ENCODE measurements at places on chromosomes 1 and 21.

GRCh38 chr1:53153752-53154151 lies 11.3 kb upstream of the SLC1A7 start:
- no peak for DNase-seq

DNA sequence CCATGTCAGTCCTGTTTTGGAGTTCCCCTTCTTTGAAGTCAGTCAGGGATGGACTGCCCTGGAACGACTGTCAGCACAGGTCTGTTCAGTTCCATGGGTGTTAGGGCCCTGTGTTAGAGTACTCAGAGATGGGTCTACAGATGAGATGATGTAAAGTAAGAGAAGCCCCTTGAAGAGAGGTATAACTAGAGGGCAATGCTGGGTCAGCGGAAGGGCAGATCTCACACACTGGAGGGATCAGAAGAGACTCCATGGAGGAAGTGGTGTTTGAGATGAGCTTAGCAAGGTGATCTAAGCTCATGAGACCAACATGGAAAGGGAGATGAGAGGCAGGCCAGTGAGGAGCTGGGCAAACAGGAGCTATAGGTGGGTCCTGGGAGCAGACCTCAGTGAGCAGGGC lies 7.6 kb downstream of the PPFIA4 start:
- DNase-seq: no peak

DNA sequence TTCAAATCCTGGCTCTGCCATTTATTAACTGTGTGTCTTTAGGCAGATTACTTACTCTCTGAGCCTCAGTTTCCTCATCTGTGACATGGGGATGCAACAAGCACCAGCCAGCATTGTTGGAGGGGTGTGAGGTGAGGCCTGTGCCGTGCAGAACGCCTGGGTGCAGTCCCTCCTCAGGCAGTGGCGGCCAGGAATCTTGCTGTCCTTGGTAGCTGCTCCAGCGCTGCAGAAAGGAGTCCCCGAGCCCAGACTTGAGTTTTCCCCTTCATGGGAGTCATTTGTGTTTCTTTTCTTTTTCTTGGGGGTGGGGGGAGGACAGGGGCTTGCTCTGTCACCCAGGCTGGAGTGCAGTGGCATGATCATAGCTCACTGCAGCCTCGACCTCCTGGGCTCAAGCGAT lies 46.6 kb downstream of the DISP3 start:
- no peak for DNase-seq

DNA sequence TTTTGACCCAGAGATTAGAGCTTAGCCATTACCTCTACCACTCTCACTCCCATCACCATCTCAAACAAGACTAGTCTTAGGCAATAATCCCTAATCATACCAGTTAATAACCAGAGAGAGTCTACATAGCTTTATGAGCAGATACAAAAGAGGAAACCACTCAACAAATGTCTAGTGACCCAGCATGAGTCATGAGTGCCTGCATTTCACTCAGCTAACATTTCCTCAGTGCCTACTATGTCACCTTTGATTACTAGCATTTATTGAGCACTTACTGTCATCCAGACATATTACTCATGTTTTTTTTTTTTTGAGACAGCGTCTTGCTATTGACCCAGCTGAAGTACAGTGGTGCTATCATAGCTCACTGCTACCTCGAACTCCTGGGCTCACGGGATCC lies 35.9 kb upstream of the GALNT2 start:
- DNase-seq: no peak

DNA sequence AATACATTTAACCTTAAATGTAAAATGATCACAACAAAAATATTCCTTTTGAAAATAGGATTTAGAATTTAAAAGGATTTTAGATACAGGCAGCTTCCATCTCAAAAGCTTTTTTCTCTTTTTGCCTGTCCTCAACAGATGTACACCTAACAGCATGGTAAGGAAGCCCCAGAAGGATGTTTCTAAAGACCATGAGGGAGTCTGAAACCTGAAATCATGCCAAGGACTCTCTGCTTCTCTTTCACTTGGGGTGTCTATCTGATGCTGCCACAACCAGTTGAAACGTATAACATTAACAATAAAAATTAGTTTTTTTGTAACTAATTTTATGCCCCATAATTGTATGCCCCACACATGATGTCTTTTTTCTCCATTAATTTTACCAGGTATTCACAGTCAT lies 5.4 kb upstream of the ZNF281 start:
- no peak for DNase-seq

DNA sequence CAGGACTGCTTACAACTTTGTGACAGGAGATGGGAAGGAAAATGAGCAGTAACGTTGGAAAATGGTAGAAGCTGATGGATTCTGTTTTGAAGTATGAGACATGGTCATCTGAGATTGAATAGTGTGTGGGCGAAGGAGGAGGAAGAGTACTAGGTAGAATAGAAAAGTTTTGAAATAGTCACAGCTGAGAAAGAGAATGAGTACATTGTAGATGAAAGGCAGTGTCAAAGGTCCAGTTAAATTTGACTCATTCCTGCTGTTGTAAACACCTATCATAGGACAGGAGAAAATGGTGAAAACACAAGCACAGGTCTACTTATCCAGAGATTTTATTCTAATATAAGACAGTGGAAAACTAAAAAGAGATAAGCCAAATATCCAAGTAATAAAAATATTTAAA lies 56.8 kb upstream of the CFHR3 start:
- DNase-seq: no peak

DNA sequence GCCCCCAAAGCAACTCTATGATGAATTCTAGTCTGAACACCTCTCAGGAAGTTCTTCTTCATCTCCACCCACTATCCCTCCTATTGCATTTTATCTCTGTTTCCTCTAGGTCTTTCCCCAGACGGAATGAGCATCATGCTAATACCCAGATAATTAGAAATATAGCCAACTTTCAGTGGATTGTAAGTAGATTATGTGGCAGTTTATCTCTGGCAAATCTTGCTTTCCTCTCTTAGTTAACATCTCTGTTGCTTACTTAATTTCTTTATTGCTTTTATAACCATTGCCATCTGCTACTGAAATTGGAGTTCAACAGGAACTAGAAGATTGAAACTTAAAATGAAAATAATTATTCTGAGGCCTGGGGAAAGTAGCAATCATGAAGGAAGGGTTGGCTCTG lies 378.6 kb downstream of the RPS6KC1 start:
- DNase-seq: no peak

GRCh38 chr21:35197992-35198431 lies 148.9 kb upstream of the RUNX1 start:
- DNase-seq: no peak

DNA sequence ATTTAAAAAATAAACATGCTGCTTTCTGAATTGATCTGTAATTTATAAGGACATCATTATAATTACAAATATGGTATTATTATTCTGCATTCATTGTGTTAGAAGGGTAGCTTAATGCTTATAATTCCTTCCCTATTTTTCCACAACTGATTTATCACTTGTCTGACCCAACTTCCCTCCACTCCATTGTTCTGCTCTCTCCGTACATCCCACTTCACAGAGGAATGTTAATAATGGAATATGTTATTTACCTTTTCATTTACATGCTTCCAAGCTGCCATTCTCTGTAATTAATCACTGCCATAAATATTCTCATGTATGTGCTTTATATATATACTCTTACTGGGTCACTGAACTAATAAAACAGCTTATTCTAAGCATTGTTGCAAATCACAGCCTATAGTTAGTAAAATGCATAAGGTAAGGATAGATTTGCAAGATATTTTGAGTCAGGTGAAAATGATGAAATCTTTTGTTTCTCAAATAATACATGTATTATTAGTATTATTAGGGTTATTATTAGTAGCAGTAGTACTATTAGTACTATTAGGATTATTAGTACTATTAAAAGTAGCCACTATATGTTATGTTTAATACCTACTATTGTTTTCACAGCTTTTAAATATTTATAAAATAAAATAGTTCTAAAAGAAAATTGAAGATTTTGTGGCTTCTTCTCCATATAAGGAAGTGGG lies 70.6 kb upstream of the NEK7 start:
- no peak for DNase-seq

DNA sequence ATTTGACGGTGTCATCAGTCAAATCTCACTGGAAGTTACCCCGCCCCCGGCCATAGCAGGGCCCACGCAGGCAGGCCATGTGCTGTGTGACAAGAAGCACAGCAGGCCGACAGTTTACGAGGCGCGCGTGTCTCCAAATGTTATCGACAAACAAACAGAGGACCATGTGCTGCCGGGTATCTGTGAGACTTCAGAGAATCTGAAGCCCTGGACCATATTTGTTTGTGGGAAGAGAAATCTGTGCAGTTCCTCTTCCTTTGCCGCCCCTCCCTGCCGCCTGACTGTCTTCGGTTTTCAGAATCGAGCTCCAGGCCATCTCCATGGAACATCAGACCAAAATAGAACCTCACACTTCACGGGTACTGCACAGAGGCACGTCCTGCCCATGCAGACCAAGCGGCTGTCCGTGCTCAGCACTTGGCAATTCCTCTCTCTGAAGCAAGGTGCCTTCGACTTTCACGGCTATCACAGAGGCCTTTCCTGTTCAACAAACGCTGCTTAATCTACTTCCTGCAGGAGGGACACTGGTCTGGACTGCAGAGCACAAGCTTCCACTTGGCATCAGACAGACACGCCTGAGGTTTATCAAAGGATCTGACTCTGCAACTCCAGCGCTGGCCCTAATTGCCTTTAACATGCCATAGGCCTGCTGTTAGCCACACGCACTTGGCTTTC lies 135.7 kb upstream of the KRTAP19-8 start:
- peak; percentile 61 for DNase-seq

DNA sequence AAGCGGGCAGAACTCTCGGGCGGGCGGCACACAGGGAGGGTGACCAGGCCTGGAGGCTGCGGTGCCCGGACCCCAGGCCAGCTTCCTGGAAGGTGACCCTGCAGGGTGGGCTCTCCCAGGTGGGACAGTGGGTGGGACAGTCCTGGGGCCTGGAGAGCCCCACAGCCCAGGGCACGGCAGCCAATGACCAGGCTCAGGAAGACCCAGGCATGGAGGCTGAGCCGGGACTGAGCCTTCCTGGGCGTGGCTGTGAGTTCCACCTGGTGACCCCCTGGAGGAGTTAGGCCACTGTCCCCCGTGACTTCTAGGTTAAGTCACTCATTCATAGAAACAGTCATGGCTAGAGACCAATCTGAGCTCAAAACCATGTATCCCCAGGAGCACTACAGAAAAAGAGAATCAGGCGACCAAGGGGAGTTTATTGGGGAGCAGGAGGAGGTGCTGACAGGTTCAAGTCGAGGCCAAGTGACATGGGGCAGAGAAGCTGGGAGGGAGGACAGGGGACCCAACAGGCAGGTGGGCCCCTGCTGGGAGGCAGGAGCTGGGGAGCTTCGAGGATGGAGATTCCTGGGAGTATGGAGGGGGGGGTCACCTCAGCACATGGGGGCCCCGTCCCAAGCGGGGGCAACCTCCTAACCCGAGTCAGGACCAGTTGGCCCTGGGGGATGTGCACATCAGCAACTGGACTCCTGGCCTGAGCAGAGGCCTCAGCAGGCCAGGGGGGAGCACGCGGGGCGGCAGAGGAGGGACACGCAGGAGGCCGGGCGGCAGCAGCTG lies 1.2 kb downstream of the KRTAP10-5 start:
- DNase-seq: no peak

DNA sequence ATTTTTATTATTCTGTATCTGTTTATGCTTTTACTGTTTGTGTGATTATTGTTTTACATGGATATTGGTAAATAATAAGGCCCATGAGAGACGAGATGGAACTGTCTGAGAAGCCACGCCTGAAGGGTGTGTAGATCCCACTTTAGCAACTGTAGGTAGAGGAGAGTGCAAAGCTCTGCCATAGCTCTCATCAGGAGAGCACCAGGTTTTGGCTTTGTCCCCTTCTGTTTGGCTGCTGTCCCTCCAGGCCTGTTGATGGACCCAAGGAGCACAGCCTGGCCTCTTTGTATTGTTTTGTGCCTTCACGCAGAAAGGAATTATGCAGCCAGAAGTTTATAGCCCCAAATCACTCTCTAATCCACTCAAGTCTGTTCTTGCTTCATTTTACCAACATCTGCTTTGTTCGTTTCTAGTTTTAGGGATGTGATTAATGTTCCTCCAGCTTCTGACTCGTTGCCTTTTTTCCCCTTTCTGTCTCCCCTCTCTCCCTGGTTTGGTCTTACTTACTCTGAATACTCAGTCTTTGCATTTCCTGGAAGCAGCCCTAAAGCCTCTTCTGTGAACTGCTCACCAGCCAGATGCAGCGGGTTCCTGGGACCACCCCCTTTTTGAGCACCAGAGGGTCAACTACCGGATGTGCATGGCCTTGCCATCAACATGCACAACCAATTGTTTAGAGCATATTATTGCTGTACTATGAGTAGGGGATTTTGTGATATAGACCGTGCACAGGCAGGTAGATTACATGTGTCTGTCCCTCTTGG lies 127.3 kb downstream of the HHAT start:
- no peak for DNase-seq

DNA sequence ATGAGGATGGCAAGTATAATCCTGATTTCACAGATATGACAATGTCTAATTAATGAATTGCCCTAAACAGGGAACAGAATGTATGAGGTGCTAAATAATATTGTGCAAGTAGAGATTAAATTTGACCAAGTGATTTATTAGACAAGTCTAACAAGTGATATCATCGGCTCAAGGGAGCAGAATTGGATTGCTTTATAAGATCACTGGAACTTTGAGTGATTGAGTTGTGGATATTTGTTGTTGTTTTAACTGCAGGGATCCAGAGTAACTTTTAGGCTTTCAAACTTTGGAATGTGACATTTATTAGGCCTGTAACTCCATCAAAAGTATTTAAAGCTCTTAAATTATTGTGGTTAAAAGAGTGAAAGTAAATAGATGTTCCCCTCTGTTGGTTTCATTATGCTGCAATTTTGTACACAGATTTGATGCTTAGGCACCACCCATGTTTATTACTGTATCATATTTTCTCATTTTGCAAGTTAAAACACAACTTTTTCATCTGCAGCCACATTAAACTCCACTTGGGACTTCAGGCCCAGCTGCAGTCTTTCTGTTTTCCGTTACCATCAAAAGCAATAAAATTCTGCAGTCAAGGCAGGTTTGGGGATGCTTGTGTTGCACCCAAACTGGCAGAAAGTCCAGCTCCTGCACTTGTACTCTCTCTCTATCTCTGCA lies 206.6 kb downstream of the HLX start:
- DNase-seq: no peak

DNA sequence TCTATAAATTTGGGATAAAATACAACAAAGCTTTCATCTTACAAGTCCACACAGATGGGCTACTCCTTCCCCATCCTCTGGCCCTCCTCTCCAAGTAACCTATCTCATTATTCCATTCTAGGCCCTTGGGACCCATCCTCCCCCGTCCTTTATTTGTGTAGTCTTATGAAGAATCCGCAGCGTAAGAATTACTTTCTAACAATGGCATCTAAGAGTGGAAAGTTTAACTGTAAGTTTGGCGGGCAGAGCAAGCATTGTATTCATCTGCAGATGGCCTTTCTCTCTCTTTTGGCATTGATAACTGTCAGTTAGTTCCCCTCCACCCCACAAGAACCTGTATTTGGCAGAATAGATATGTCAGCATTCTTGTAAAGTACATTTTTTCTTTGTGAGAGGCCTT lies 91.9 kb upstream of the TSPAN2 start:
- no peak for DNase-seq

All from stimulated activated CD4-positive, alpha-beta T cell treated with anti-CD3 and anti-CD28 coated beads, Interleukin-4, amount 100 ng/mL, for 4 hours (primary cell).